Nephron progenitor cell (in vitro differentiated cells): ENCODE measurements at places on chromosomes 7 and 10.

DNA sequence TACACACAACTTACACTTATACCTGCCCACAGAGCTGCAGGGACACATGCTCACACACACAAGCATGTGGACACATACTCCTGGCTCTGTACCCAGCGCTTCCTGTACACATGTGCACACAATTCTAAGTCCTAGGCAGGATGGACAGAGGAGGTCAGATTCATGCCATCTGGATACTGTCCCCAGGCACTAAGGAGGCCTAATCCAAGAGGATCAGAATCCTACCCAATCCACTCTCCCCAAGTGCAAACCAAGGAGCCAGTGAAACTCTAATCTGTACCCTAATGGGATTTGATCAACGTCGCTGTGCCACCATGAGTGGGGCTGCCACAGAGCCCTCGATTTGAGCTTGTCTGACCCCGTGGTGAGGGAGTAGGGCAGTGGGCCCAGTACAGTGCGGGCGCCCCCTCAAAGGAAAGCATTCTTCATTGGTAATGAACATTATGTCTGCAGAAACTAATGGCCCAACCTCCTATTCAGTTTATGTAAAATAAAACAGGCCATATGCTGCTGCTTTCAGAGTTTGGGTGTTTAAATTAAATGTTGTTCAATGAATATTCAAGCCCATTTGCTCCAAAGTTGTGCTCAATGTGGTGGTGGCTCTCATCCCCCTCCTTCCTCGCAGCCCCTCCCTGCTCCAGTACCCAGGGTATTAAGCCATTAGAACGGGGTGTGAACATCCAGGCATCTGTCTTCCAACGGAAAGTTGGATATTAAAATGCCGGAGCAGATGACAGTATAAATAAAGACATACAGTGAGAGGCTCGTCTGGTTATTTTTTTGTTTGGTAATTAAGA lies 26.4 kb downstream of the RPS24 start:
- DNase-seq, result no peak

DNA sequence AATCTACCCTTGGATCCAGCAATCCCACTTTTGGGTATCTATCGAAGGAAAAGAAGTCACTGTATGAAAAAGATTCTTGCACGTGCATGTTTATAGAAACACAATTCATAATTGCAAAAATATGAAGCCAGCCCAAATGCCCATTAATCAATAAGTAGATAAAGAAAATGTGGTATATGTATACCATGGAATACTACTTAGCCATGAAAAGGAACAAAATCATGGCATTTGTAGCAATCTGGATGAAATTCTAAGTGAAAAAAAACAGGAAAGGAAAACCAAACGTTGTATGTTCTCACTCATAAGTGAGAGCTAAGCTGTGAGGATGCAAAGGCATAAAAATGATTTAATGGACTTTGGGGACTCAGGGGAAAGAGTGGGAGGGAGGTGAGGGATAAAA lies 18.2 kb upstream of the CASD1 start:
- no peak for DNase-seq

DNA sequence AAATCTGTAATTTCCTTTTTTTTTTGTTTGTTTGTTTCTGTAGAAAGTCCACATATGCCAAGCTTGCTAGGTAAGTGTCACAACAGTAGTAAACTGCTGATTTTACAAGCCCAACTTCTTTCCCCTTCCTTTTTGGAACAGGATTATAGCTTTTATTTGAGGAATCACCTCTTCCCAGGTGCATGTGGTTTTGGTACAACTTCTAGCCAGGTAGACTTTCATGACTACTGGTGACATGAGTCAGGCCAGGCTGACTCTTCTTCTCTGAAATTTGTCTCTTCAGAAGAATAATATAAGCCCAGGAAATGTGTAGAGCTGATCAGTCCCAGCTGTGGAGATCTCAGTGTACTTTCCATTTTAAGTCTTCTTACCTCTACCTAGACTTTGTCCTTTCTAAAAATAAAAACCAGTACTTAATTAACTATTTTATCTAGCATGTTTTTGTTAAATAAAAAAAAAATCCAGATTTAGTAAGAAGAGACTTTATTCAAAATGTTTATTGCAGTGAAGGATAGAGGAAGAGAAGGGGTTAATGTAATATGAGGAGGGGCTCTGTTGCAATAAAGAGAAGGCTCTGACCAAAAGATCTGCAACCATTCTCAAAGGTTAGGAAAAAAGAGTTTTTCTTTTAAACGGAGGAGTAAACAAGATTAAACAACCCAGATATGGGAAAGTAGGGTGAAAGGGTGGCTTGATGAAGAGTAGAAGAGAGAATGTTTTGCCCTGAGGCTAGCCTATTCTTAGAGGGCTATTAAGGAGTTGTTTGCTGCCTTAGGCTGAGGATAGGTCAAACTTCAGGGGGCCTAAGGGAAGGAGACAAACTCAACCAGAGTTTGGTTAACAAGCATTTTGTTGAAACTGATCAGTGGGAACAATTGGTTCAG lies 664.2 kb downstream of the SORCS1 start:
- DNase-seq, result no peak

DNA sequence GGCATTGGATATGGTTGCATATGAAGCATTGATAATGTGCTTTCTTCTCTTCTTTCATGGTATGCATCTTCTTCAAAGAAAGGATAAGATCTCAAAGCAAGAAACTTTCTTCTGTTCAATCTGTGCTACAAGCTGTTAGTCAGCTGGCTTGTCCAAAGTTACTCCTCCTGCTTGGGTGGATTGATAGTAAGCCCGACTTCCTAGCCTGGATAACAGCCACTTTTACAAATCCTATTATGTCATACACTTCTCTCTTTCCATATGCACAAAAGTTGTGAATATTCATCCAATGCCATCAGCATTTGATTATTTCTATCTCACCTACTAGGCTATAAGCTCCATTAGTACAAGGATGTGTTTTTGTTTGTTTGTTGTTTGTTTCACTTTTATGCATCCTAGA lies 891.0 kb upstream of the SORCS1 start:
- DNase-seq, result no peak

DNA sequence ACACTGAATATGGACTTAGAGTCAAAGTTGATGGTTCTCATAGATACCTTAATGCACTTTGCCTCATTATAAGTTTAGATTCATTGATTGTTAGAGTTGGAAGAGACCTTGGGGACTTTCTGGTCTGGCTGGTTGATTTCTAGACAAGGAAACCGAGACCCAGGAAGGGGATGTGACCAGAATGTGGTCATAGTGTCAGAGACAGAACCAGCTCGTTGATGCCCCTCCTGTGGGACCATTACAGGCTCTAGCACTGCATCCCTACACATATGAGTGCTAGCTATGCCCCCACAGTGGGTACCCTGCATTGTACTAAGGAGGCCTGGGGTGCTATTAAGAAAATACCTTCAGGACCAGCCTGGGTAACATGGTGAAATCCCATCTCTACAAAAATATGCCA lies 306.6 kb downstream of the CAMK1D start:
- DNase-seq, result no peak

- no peak for DNase-seq
Measured at GRCh38 chr7:129790136-129790535, 162.6 kb downstream of the UBE2H start.

DNA sequence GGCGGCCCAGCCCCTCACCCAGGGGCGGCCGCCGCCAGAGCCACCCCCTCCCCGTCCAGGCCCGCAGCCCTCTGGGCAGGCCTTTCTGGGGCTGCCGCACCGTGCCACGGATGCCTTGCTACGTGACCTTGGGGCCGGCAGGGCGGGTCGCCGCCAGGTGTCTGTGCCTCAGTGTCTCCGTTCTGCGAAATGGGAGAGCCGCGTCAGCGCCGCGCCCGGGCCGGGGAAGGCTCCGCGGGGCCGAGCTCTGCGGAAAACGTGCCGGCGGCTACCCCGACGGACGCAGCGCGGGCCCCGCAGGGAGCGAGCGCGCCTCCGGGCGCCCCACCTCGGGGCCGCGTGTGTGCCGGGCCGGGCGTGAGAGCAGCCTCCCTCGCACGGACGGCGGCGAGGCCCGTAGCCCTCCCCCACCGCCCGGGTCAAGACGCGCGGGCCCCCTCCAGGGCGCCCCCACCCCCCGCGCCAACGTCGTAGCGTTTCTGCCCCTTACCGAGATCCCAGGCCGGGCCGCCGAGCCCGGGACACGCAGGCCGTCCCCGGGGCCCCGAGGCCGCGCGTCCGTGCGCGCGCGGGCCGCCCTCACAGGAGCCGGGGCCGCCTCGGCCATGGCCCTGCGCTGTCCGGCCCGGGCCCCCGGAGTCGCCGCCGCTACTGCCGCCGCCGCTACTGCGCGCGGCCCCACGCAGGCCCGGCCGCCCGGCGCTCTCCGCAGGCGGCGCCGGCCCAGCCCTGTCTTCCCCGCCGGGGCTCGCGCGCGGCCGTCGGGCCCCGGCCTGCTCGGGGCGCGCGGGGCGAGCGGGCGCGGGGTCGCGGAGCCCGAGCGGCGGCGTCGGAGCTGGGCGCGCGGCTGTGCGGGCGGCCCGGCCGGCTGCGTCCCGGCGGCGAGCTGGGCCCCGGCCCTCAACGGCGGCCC lies 1.1 kb downstream of the ZNF777 start:
- peak; percentile 54 for DNase-seq

GRCh38 chr7:26543951-26544350 lies 252.3 kb downstream of the SNX10 start:
- DNase-seq, result no peak

- no peak for DNase-seq
Measured at GRCh38 chr7:127924874-127925273, 106.4 kb downstream of the LRRC4 start.

DNA sequence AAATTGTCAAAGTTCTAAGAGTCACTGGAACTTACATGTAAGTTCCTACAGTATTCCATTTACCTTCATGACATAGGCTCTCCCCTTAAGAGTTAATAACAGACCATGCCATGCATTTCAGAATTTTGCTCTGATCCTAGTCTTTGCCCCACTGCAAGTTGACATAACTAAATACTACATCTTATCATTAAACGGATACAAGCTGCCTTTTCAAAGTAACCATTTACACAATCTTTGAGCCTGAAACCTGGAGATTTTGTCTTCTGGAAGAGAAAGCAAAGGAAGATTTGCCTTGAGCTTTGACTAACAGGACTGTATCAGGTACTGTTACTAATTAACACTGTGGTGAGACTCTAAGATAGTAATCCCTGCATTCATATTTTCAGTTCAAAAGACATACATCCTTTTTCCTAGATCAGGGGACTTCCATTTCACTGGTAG lies 9.3 kb upstream of the AKR1D1 start:
- no peak for DNase-seq

GRCh38 chr7:29920491-29920890 lies 69.1 kb downstream of the SCRN1 start:
- DNase-seq, result no peak

DNA sequence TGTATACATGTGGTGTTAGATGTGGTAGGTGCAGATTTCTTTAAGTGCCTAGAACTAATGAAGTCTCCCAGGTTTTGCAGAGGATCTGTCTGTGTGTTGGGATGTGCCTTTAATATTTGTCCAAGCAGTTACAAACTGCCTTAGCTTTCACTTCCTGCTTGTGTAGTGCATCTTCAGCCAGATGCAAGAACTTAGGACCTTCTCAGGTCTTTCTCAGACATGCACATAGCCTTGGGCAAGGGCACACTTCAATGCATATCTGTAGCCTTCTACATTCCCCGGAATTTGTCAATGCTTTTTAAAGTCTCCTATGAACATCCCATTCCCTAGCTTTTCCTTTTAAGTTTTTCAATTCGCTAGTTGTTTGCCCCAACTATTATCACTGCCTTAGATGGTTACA lies 47.2 kb upstream of the SLC39A12 start:
- DNase-seq, result no peak
